ENCODE measurements at places on chromosomes 4 and X. TPM values are rescaled to one million over a fixed set of nuclear protein-coding genes. Genes with fewer than 3 reads are reported as not detected.

Gene KCNE5
- total RNA-seq: 3.9 TPM

Gene CFAP47
- 8.7 TPM for total RNA-seq

Gene ASMT
- 1.2 TPM for total RNA-seq

Gene ETDB
- total RNA-seq: not detected

Gene TCEAL5
- 8.1 TPM for total RNA-seq

Gene GC
- total RNA-seq: not detected

Gene MGST2
- total RNA-seq: 14.2 TPM

Gene PFKFB1
- total RNA-seq: not detected

Gene TMPRSS11B
- total RNA-seq: 0.44 TPM

Gene ALAS2
- 43.5 TPM for total RNA-seq

Gene GAGE12F
- not detected for total RNA-seq

Gene PAGE5
- not detected for total RNA-seq

Gene HTT-AS
- total RNA-seq: not detected

Gene SMR3B
- not detected for total RNA-seq

Gene ZNF711
- 71.6 TPM for total RNA-seq

Gene SHISA3
- total RNA-seq: 1.5 TPM

Gene CPLX1
- 9.2 TPM for total RNA-seq

Gene NDP
- total RNA-seq: 13.5 TPM

Gene FGFBP1
- 0.71 TPM for total RNA-seq

Gene ZNF674
- 11.4 TPM for total RNA-seq

Gene MAGIX
- 6.5 TPM for total RNA-seq

Gene FOXR2
- total RNA-seq: not detected

Gene FANCB
- total RNA-seq: 7.9 TPM

Gene MPP1
- total RNA-seq: 22.2 TPM

Gene GPAT3
- 2.7 TPM for total RNA-seq

Gene ZMAT1
- total RNA-seq: 32.4 TPM

Gene AMOT
- 30.5 TPM for total RNA-seq

Gene MGAT4D
- not detected for total RNA-seq

Gene NKX6-1
- total RNA-seq: 0.27 TPM

Gene SLC6A8
- 44.7 TPM for total RNA-seq

Gene GPM6B
- total RNA-seq: 321 TPM

Gene XK
- 5.8 TPM for total RNA-seq

Gene TEX28
- total RNA-seq: not detected

Gene GJB1
- total RNA-seq: 0.49 TPM

Gene CPE
- 374 TPM for total RNA-seq

Gene NAA11
- total RNA-seq: not detected

Gene PAGE2B
- total RNA-seq: not detected

Gene RNF128
- total RNA-seq: 0.38 TPM

Gene ZFP92
- 0.60 TPM for total RNA-seq
